Activated T-cell treated with anti-CD3 and anti-CD28 coated beads, Interleukin-2, amount 50 U/mL, for 72 hours (primary cell): ENCODE measurements at places on chromosomes 7 and 10.
A peak's percentile ranks its signal among the peaks of the same experiment; 100 is the strongest.

- no peak overlapping the region for H3K4me3 ChIP-seq
- DNase-seq, result no peak
- H3K4me1 ChIP-seq, result no peaks in the 10 kb centered on the region
- no peaks in the 10 kb centered on the region for H3K36me3 ChIP-seq
Observed at GRCh38 chr7:91692800-91693199, 187.7 kb downstream of the MTERF1 start.

- H3K4me3 ChIP-seq, result peak overlapping the region; percentile 58
- peaks cover 7% of the 10 kb centered on the region for H3K4me1 ChIP-seq
- DNase-seq, result peak; percentile 2
- H3K27ac ChIP-seq, result no peak overlapping the region
Observed at GRCh38 chr7:116511552-116512519, 12.3 kb downstream of the CAV2 start.

- H3K27me3 ChIP-seq, result peaks cover 36% of the 10 kb centered on the region
- peaks cover 2% of the 10 kb centered on the region for H3K36me3 ChIP-seq
- no peaks in the 10 kb centered on the region for H3K4me1 ChIP-seq
- H3K4me3 ChIP-seq, result no peak overlapping the region
Observed at GRCh38 chr7:55024776-55025175, 6.0 kb downstream of the EGFR start.

DNA sequence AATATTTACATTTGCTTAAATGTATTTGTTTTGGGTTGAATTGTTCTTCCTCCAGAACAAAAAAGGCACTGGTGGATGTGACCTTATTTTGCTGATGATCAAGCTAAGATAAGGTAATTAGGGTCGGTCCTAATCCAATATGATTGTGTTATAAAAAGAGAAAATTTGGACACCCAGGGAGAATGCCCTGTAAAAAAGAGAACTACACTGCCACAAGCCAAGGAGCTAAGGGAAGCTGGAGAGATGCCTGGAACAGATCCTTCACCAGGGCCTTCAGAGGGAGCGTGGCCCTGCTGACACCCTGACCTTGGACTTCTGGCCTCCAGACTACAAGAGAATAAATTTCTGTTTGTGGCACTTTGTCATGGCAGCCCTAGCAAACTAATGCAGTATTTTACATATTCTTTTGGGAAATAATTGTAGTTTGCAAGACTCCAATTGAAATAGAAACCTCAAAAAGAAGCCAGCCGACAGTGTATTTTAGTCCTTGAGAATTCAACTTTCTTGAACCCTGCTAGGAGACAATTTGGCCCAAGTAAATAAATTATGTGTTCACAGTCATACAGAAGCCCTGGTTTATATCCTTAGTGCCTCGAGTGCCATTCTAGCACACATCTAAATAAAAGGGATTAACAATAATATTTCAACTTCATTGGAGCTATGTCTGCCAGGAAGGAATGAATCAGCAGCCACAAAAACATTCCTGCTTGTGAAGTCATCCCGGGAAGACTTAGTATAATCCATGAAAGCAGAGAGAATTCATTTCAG is 164.6 kb downstream of the PKD1L1 start:
- peaks cover 5% of the 10 kb centered on the region for H3K27me3 ChIP-seq
- H3K27ac ChIP-seq, result no peak overlapping the region
- no peaks in the 10 kb centered on the region for H3K4me1 ChIP-seq
- DNase-seq, result no peak

DNA sequence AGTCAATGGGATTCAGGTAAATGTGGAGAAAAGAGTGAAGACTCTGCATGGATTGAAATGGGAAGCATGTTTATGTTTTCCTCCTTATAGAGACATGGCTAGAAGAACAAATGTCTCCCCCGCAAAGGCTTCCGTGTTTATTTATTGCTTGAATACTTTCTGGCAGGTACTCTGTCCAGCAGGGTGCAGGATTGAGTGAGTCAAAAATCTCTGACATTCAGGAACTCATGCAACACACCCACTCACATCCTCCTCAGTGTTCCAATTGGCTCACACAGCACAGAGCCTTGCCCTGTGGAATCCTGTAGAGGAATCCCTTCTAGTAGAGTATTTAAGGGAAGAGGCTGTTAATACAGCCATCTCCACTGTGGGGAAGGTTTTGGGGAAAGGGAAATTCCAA is 290.3 kb upstream of the VWC2 start:
- no peak overlapping the region for H3K27ac ChIP-seq
- no peaks in the 10 kb centered on the region for H3K27me3 ChIP-seq
- H3K4me1 ChIP-seq, result no peaks in the 10 kb centered on the region
- no peaks in the 10 kb centered on the region for H3K36me3 ChIP-seq
- no peak overlapping the region for H3K4me3 ChIP-seq

- no peaks in the 10 kb centered on the region for H3K36me3 ChIP-seq
- H3K27me3 ChIP-seq, result no peaks in the 10 kb centered on the region
- H3K4me3 ChIP-seq, result no peak overlapping the region
- DNase-seq, result no peak
Observed at GRCh38 chr7:115635876-115636275, 394.7 kb downstream of the TFEC start.

- peaks cover 18% of the 10 kb centered on the region for H3K27me3 ChIP-seq
- DNase-seq, result no peak
- H3K36me3 ChIP-seq, result no peaks in the 10 kb centered on the region
- no peak overlapping the region for H3K27ac ChIP-seq
- H3K4me1 ChIP-seq, result peaks cover 8% of the 10 kb centered on the region
Observed at GRCh38 chr10:131747251-131747650, 153.6 kb upstream of the PPP2R2D start.

- DNase-seq, result no peak
- no peaks in the 10 kb centered on the region for H3K36me3 ChIP-seq
- no peaks in the 10 kb centered on the region for H3K27me3 ChIP-seq
Observed at GRCh38 chr10:76576276-76576962, 1061.2 kb downstream of the KCNMA1 start.

DNA sequence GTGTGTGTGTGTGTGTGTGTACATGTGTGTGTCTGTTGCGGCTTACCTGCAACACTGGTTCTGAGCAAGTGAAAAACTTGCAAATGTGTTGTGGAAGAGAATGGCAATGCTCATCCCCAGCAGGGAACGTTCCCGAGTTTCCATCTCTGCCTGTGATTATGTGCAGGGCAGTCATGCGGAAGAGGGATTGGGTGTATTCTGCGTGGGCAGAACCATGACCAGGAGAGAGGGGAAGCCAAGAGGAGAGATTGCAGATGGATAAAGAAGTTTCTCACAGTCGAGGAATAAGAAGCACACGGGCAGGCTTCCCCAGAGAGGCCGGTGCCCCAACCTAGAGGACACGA is 99.9 kb downstream of the CTBP2 start:
- H3K27ac ChIP-seq, result no peak overlapping the region
- H3K27me3 ChIP-seq, result peaks cover 49% of the 10 kb centered on the region
- no peak for DNase-seq

DNA sequence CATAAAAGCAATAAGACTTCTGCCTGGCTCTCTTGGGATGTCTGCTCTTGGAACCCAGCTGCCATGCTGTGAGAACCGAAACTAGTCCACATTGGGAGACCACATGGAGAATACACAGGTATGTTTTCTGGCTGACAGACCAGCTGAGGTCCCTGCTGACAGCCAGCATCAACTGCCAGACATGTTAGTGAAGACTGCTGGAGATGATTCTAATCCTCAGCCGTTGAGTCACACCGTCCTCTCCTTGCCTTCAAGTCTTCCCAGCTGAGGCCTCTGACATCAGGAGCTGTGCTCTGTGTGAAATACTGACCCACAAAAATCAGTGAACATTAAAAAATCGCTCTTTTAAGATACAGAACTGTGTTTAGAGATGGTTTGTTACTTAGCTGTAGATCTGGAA is 36.9 kb upstream of the AGR2 start:
- no peaks in the 10 kb centered on the region for H3K4me1 ChIP-seq
- DNase-seq, result no peak
- H3K36me3 ChIP-seq, result no peaks in the 10 kb centered on the region
- no peak overlapping the region for H3K27ac ChIP-seq

DNA sequence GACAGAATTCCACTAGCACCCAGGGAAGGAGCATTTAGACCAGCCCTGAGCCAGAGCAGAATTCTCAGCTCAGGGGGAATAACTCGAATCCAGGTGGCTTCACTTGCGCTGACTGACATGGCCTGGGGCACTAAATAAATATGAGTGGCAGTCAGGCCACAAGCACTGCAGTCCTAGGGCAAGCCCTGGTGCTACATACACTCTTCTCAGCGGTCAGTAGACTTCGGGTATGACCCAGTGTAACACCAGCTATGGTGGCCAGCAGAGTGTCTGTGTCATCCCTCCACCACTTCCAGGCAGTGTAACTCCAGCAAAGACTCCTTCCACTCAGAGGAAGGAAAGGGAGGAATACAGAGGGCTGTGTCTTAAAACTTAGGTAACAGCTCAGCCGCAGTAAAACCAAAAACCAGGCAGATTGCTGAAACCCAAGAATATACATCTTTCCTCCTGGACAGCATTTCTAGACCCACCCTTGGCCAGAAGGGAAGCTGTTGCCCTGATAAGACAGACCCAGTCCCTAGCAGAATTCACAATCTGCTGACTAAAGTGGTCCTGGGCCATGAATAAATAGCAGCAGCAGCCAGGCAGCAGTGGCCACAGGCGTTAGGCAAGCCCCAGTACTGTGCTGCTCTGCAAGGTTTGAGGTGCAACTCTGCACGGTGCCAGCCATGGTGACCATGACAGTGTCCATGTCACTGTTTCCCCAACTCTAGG is 77.0 kb downstream of the SNX13 start:
- H3K4me1 ChIP-seq, result peaks cover 7% of the 10 kb centered on the region
- H3K4me3 ChIP-seq, result no peak overlapping the region
- no peak for DNase-seq
- H3K27me3 ChIP-seq, result no peaks in the 10 kb centered on the region
- H3K36me3 ChIP-seq, result peaks cover 12% of the 10 kb centered on the region
- H3K27ac ChIP-seq, result no peak overlapping the region

DNA sequence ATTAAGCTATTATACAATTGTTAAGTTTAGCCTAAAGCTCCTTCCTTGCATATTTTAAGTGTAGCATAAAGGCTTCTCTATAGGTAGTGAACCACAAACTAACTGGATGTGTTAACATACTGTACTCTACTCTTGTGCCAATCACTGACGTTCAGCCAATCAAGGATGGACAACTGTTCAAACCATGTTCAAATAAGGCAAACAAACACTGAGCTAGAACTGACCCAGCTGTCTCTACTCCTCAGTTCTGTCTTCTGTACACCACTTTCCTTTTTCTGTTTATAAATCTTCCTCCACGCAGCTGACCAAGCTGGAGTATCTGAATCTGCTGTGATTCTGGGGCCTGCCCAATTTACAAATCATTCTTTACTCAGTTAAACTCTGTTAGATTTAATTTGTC is 188.7 kb upstream of the MBL2 start:
- H3K4me3 ChIP-seq, result no peak overlapping the region
- H3K27ac ChIP-seq, result no peak overlapping the region
- H3K36me3 ChIP-seq, result peaks cover 1% of the 10 kb centered on the region

- H3K27me3 ChIP-seq, result no peaks in the 10 kb centered on the region
- no peaks in the 10 kb centered on the region for H3K36me3 ChIP-seq
- DNase-seq, result no peak
- H3K4me1 ChIP-seq, result no peaks in the 10 kb centered on the region
- no peak overlapping the region for H3K27ac ChIP-seq
Observed at GRCh38 chr10:58853668-58854067, 322.8 kb upstream of the PHYHIPL start.

- no peaks in the 10 kb centered on the region for H3K27me3 ChIP-seq
- no peak for DNase-seq
- H3K27ac ChIP-seq, result no peak overlapping the region
- no peak overlapping the region for H3K4me3 ChIP-seq
- H3K4me1 ChIP-seq, result peaks cover 6% of the 10 kb centered on the region
Observed at GRCh38 chr7:101838837-101839483, 21.5 kb downstream of the CUX1 start.

DNA sequence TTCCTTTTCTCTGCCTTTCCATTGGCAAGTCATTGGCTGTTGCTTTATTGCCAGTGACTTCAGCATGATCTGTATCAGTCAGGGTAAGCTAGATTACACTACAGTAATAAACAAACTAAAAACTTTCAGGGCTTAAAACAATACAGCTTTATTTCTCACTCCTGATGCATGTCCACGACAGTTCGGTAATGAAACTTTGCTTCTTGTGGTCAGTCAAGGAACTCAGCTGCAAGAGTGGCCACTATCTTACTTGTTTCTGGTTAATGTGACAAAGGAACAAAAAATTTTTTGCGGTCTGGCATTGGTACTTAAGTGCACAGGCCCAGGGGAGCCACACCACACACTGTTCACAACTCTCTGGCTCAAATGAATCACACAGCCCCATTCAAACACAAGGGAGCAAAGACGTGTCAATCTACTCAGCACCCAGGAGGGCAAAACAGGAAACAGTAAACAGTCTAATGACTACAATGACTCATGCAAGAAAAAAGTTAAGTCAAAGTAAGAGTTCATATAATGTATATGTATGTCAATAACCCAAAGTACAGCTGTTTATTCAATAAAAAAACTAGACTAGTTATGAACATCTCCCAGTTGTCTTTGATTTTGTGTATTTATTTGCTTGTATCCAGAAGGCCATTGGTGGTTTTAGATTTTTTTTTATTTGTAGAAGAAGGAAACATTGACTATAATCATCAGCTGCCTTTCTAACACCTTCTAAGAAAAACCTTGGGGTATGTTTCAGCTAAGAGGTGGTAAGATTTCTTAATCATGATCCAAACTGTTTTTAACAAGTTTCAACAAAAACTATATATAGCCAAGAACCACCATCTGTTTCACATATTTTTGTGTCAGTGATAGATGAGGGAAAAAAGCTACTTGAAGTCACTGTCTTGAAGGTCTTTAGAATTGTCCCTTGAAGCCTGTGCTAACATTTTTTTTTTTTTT is 134.4 kb upstream of the FAM3C start:
- DNase-seq, result peak; percentile 77
- H3K36me3 ChIP-seq, result peaks cover 2% of the 10 kb centered on the region
- H3K27me3 ChIP-seq, result peaks cover 12% of the 10 kb centered on the region
- H3K27ac ChIP-seq, result peak overlapping the region; percentile 97

DNA sequence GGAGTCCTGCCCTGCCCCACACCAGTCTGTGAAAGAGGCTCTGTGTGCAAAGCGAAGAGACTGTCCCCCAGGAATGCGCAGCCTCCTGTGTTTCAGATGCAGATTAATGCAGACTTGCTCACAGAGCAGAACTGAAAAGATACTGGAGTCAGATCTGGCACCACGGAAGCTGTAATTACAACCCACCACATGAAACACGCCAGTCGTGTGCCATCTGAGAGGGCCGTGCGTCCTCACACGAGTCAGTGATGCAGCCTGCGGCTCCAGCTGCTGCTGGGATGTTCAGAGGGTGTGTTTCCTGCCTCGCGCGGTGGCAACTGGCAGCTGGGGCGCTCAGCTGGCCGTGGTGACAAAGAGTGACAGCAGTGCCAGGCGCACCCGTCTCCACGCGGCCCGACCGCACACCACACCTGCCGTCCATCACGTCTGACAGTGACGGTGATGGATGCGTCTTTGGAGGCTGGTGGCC is 50.0 kb downstream of the NKX6-2 start:
- H3K27me3 ChIP-seq, result no peaks in the 10 kb centered on the region
- no peaks in the 10 kb centered on the region for H3K36me3 ChIP-seq
- H3K4me3 ChIP-seq, result no peak overlapping the region
- H3K4me1 ChIP-seq, result no peaks in the 10 kb centered on the region

GRCh38 chr10:1928606-1929005 is 191.3 kb upstream of the ADARB2 start:
- H3K4me1 ChIP-seq, result peaks cover 8% of the 10 kb centered on the region
- no peak overlapping the region for H3K27ac ChIP-seq
- H3K36me3 ChIP-seq, result no peaks in the 10 kb centered on the region
- H3K27me3 ChIP-seq, result no peaks in the 10 kb centered on the region
- no peak overlapping the region for H3K4me3 ChIP-seq

- H3K27me3 ChIP-seq, result no peaks in the 10 kb centered on the region
- no peak overlapping the region for H3K27ac ChIP-seq
- H3K36me3 ChIP-seq, result no peaks in the 10 kb centered on the region
- no peak overlapping the region for H3K4me3 ChIP-seq
- no peak for DNase-seq
Observed at GRCh38 chr10:131832056-131832685, 68.6 kb upstream of the PPP2R2D start.
